ENCODE measurements at places on chromosomes 3 and 15.
A peak's percentile ranks its signal among the peaks of the same experiment; 100 is the strongest.

- peak; percentile 44 for DNase-seq
Observed at GRCh38 chr15:42146551-42147430, 9.6 kb downstream of the PLA2G4F start.

DNA sequence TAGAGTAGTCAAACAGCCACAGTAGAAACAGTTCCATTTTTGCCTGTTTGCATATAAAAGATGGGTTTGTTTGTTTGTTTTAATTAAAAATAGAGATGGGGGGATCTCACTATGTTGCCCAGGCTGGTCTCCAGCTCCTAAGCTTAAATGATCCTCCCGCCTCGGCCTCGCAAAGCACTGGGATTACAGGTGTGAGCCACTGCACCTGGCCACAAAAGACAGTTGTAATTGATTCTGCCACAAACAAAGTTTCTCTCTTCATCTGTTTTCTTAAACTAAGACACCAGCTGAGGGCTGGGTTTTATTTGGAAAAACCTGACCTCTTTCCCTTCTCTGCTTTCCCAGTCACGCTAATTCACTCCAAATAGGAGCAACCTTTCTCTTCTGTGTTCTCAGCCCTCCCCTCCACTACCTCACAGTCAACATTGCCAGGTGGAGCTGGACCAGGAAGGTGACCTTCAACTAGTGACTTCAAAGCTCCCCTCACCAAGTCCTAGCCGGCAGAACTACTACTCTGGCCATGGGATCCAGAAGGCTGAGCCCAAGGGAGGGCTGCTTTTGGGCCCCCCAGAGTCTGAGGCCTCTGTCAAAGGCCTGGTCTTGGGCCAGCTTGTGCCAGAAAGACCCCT lies 1.5 kb upstream of the IDH2 start:
- no peak for DNase-seq

- DNase-seq, result no peak
Observed at GRCh38 chr3:14948609-14949038, 1.2 kb downstream of the NR2C2 start.

- no peak for DNase-seq
Observed at GRCh38 chr3:52570076-52570475, 33.7 kb downstream of the UQCC5 start.

- no peak for DNase-seq
Observed at GRCh38 chr3:24139463-24140412, 194.7 kb downstream of the NR1D2 start.

- DNase-seq, result peak; percentile 39
Observed at GRCh38 chr3:128931046-128931445, 51.6 kb downstream of the ACAD9 start.

GRCh38 chr15:87849181-87849580 lies 407.4 kb downstream of the NTRK3 start:
- DNase-seq, result no peak

DNA sequence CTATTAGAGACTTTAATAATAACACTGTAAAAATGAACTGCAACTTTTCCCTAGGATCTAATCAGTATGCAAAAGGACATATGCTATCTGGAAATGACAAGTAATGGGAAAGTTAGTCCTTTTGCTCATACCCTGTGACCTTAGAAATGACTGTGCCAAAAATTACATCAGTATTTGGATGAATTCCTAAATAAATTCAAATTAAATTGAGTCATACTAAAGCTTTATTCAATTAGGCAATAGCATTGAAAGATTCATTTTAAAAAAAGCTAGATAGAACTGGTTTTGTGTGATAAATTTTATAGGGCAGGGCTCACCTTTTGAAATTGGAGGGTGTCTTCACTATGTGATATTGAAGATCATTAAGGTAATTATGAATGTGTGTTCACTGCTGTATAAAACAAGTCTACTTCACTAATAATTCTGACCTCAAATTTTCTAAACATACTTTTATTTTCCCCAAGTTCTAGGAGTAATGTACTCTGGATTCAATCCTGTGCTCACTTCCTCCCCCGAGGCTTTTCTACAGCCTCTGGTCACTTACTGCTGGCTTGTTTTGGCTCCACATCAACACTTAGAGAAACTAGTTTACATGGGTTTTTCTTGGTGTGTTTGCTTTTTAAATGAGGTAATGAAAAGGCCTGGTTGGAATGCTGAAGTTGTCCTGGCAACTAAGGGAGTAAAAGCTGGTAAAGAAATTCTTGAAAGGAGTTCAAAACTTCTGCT lies 44.4 kb upstream of the SPTSSB start:
- no peak for DNase-seq

DNA sequence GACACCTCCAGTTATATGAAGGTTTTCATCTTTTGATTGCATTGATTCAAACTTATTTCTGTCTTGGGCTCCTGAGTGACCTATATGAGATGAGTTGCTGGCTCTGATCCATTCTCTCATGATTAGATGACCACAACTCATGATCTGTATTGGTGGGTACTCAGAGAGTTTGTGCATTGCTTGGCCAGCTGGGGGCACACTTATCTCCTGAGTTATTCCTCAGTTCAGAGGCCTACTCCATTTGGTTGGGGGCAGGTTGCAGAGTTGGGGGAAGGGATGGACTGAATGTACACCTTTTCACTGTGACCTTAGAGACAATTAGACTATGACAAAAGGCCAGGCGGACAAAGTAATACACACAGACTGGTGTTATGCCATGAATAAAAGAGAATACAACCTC lies 166.2 kb upstream of the SEMA6D start:
- DNase-seq, result no peak

DNA sequence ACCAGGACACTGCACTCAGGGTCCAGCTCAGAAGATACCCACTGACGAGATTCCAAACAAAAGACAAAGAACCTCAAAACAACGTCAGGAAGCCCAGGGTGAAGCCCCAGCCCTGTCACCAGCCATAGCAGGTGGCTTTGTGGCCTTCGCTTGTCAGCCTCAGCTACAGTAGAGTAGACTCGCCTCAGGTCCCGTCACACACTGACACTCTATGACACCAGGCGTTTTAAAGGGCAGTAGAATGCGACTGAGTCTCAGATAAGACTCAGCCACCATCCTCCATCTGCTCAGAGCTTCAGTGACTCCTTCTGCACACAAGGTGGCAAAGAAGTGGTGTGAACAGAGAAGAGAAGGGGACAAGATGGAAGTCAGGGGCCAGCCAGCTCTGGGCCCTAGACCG lies 12.8 kb downstream of the RBPMS2 start:
- DNase-seq, result no peak

DNA sequence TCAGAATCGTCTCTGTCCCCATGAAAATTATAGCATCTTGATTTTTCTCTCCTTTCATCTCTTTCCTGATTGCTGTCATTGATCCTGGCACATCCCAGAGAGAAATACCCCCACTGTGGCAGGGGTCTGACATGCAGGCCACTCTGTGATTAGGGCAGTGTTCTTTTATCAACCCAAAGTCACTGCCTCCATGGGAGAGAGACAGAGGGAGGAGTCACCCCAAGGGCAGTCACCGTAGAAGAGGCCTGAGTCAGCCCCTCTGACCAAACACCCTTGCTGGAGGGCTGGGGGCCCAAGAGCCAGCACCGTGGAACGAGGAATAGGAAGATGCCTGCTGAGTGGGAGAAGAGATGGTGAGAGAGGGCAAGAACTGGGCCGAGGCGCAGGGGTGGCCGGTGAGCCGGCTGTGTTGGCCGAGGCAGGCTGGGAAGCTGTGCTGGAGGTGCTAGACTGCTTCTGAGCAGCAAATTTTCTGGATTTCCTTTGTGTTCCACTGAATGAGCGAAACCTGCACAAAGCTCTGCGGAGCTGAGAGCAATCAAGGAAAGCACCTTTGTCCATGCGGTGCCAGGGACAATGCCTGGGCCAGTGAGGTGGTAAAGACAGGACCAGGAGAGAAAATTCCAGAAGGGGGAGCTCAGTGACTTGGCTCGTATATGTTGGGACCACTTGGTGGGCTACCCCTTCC lies 103.8 kb downstream of the ADCY5 start:
- peak; percentile 75 for DNase-seq

DNA sequence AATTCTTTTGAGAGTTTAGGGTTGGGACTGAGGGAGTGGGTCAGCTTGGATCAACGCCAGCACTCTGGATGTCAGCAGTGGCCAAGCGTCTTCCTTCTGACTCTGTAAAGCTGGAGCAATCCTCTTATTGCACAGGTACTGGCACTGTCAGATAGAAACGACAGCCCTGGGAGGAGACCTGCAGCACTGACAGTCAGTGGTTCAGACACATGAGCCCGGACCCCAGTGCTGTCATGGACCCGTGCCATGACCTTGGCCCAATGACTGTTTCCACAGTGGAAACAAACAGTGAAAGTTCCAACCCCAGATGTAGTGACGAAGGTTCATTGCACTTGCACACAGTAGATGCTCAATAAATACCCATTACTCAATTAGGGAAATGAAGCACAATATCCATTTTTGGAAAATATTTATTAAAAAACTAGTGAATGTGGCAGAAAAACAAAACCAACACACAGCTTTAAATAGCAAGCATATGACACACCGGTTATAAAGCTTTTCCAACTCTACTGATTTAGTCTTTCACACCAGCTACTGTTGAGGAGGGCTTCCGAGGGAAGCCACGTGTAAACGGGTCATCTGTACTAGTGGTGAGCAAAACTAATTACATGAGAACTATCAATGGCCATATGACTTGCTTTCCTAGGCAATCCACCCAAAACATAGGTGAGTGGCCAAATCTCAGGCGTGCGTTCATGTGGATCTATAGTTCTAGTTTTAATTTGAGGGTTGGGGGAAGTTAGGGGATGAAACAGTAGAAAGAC lies 22.1 kb downstream of the SIAH2 start:
- no peak for DNase-seq

DNA sequence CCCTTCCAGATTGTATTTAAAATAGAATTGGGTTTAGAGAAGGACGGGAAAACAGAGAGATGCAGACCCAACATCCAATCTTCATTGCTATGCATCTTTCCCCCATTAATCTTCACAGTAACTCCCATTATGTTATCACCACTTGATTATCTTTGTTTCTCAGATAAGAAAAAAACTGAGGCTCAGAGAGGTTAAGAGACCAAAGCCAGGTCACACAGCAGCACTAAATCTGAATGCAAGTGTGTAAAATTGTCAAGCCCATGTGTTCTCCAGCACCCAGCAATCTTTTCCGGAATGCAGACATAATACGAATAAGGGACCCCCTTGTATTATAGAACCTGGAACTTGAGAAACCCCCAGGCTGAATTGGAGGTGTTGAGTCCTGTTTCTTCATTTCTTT lies 80.5 kb upstream of the TRIM42 start:
- no peak for DNase-seq

GRCh38 chr3:124934577-124934976 lies at the start of gene MUC13:
Gene MUC13, minus strand, starts transcription at chr3:124934751. Its CDS starts 39 bp downstream, at chr3:124934712.
- no peak for DNase-seq

GRCh38 chr3:126371096-126371705 lies 14.0 kb upstream of the KLF15 start:
- DNase-seq, result no peak

GRCh38 chr15:35161694-35162093 lies 76.6 kb upstream of the NANOGP8 start:
- DNase-seq, result no peak

DNA sequence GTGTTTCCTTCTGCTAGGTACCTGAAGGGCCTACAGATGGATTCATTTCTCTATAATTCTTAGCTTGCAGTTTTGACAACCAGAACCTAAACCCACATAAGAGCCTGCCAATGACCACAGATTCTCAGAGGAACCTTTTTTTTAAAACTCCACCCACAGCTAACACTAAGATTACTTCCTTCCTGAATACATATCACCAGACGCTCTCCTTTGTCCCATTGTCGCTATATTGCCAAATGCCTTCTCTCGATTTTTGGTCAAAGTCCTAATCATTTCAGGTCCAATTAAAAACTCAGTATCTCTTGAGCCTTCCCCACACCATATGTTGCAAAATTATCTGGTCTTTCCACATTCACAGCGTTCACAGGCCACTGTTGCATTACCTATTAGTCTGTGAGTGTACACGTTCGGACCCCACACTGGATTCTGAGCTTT lies 12.4 kb downstream of the ZNF710 start:
- DNase-seq, result no peak

DNA sequence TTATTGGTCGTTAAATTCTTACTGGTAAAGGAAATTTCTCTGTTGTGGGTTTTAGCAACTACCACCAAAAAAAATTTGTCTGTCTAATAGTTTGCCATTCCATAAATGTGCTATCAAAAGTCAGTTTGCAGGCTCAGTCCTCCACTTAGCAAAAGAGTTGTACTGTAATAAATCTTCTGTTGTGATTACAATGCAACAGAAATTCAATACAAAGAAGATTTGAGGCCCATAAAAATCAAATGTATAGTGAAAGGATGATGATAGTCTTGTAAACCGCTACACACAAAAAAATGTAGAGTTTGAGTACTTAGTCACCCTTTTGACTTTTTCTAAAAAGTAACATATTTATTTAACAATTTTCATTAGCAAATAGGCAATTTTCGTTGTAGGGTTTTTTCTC lies 251.7 kb downstream of the VGLL3 start:
- DNase-seq, result no peak

- DNase-seq, result no peak
Observed at GRCh38 chr15:45121020-45121419, 6.9 kb downstream of the DUOXA2 start.

- no peak for DNase-seq
Observed at GRCh38 chr15:69954666-69955065, 143.1 kb downstream of the TLE3 start.

- no peak for DNase-seq
Observed at GRCh38 chr3:178802993-178803693, 266.9 kb downstream of the KCNMB2 start.

DNA sequence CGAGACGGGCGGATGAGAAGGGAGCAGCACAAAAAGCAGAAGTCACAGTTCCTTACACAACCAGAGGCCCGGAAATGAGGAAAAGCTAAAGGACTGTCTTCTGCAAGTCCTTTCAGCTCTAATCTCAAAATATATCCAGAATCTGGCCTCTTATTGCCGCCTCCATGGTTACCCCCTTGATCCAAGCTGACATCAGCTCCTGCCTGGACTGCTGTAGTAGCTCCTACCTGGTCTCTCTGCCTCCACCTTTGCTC lies 324.0 kb upstream of the ROPN1 start:
- DNase-seq, result no peak

- no peak for DNase-seq
Observed at GRCh38 chr15:75049392-75049791, 26.0 kb downstream of the PPCDC start.

- peak; percentile 78 for DNase-seq
Observed at GRCh38 chr3:105614288-105615030, 247.8 kb downstream of the ALCAM start.

- DNase-seq, result no peak
Observed at GRCh38 chr3:140189976-140190375, 255.0 kb downstream of the CLSTN2 start.

- DNase-seq, result peak; percentile 87
Observed at GRCh38 chr3:187783098-187783497, 37.8 kb upstream of the BCL6 start.

- no peak for DNase-seq
Observed at GRCh38 chr15:47961401-47962090, 159.2 kb upstream of the SLC24A5 start.

DNA sequence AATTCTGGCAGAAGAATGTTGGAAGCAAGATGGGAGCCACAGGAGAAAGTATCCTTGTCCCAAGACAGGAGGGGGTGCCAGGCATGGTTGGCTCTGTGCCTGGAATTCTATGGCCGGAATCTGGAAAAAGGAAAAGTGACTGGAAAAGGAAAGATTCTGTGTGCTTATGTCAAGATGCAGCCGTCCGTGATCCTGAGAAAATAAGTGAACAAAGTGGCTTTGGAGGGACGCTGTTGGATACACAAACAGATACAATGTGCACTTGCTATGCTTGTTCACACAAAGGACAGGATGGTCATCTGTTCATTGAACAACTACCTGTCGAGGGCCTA lies 28.5 kb upstream of the MUC20 start:
- DNase-seq, result no peak
